ENCODE measurements at places on chromosomes 4 and X.
A peak's percentile ranks its signal among the peaks of the same experiment; 100 is the strongest.

DNA sequence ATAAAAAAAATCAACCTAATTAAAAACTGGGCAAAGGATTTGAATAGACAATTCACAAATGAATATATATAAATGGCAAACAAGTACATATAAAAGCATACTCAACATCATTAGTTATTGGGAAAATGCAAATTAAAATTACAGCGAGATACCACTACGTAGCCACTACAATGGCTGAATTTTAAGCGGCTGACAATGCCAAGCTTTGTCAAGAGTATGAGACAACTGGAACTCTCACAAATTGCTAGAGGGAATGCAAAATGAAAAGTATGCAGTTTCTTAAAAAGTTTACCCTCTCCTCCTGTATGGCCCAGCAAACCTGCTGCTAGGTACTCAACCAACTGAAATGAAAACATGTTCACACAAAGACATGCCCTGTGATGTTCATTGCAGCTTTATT, 34.8 kb downstream of the ZFP42 start:
- no peak for DNase-seq

DNA sequence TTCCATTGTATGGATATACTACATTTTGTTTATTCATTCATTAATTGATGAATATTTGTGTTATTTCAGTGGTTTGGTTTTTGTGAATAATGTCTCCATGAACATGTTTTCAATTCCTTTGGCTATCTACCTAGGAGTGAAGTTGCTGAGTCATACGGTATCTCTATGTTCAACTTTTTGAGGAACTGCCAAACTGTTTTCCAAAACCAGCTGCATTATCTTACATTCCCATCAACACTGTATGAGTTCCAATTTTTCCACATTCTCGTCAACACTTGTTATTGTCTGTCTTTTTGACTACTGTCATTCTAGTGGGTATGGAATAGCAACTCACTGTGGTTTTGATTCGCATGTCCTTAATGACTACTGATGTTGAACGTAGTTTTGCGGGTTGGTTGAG, 388.6 kb upstream of the MAGEB2 start:
- no peak for DNase-seq

DNA sequence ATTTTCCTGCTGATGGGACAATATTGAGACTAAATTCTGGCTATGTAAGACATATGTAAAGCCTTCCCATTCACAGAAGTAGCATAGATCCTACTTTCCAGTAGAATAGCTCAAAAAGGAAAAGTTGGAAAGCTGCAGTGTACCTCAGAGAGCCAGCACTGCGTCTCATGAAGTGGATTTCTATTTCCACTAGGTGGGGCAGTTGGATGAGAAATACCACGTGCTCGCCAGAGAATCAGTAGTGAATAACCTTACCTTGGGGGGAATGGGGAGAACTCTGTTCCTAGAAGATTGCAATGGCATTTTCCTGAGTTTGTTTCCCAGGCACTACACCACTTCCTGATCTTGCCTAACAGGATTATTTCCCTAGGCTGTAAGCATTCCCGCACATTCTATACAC, 907.1 kb downstream of the FSTL5 start:
- DNase-seq: no peak

GRCh38 chrX:72245461-72246089, 6.7 kb upstream of the ERCC6L start:
- peak; percentile 59 for DNase-seq

DNA sequence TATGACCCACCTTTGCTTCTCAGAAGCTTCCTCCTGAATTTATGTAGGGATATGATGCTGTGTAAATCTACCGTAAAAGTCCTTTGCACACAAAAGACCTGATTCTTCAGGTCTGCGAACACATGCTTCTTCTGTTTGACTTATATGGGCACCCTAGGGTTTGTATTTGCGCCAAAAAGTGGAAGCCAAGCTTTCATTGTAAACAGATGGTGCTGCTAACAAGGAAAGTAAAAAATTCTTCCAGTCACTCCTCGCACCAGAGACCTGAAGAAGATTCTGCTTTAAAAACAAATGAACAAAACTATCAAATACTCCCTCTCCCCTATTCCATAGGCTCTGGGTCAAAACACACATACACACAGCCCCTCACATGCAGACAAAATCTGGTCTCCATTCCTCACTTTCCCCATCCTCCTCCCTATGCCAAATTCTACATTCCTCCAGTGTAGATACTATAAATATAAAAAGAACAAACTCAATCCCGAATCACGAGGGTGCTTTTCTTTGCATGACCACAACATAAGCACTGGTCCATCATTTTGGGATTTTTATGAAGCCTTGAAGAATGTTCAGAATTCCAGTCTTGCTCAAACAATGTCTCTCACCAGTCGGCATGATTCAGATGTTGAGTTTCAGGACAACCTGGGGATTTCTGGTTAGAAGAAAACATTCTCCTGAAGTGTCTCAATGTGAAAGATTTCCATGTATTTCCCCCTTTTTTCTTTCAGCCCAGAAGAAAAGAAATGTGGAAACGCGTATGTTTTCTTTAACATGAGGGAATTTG, 125.1 kb downstream of the PALLD start:
- no peak for DNase-seq

DNA sequence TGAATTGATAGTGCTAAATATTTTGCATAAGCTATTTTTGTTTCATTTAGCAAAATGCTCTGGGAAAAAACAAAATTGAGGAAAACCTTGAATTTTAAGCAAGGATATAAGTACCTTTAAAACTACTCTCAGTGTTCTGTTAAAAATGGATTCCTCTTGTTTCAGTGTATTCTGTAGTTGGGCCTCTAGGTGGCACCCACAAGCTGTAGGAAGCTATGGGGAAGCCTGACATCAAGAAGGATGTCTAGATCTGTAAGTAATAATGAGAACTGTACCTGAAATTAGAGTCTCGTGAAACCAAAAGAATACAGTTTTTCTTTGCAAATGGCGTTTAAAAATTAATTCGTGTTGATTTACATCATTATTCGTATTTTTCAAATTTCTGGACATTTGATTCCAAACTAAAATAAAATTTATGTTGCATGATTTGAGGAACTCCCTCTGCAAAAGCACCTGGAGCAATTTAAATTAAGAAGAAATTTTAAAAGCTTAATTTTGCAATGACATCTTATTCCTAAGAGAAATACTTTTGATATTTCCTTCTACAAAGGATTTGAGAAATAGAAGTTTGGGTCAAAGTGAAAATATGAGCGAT, 51.2 kb downstream of the TMPRSS11E start:
- DNase-seq: peak; percentile 72

DNA sequence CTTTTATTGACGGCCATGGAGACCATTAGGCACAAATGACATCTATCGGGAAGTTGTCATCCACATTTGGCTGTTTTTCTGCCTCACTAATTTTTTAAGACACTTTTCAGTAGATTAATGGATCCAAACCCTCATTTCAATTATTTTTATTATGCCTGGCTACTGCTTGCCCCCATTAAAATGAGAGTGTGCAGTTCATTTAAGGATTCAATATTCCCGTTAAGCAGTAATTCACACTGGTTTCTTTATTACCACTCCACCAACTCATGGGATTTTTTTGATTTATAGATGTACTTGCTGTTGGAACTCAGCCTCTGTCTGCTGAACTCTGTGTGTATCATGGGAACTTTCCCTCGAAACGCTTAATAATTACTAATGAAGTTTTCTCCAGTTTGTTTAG, 291.8 kb upstream of the PRKX start:
- no peak for DNase-seq

DNA sequence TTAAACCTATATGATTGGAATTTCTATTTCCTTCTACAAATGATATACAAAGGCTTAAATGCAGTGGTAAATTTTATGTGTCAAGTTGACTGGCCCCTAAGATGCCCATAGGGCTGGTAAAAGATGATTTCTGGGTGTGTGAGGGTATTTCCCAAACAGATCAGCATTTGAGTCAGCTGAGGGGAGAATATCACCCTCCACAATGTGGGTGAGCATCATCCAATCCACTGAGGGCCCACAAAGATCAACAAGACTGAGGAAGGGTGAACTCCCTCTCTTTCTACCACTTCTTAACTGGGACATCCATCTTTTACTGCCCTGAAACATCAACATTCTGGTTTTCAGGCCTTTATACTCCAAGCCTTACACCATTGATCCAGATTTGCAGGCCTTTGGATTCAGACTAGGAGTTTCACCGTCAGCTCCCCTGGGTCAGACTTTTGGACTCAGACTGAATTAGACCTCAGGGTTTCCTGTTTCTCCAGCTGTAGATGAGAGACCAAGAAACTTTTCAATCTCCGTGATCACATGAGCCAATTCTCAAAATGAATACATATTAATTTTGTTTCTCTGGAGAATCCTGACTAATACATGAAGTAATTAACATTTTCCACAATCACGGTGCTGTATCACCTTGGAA, 1020.7 kb upstream of the SLIT2 start:
- no peak for DNase-seq

DNA sequence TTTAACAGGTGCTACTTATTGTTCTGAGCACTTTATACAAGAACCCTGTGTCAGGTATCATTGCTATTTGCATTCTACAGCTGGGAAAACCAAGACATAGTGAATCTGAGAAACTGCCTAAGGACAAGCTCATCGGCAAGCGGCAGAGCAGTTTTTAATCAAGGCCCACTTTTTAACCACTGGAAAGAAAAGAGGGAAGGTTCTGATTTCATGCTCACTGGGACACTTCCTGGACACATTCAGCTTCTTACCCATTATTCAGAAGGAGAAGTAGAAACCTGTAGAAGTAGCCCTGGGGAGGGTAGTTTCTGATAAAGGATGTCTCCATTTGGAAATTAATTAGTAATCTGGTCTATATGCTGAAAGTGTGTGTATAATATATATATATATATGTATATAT, 2.5 kb upstream of the LNX1 start:
- DNase-seq: no peak

DNA sequence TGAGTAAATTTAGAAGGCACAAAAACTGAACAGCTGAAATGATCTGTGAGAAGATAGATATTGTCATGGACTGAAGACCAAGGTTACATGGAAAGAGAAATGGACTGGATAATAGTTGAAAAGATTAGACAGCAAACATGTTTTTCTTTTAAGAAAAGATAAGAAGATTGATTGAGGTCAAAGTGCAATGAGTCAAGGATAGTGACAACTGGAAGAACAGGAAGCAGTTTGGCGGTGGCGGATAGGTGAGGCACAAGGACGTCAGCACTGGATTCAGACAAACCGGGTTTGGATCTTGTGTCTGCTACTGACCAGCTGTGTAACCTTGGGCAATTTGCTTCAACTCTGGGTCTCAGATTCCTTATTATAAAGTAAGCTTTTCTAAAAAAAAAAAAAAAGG, 2.0 kb upstream of the HPGD start:
- DNase-seq: no peak

DNA sequence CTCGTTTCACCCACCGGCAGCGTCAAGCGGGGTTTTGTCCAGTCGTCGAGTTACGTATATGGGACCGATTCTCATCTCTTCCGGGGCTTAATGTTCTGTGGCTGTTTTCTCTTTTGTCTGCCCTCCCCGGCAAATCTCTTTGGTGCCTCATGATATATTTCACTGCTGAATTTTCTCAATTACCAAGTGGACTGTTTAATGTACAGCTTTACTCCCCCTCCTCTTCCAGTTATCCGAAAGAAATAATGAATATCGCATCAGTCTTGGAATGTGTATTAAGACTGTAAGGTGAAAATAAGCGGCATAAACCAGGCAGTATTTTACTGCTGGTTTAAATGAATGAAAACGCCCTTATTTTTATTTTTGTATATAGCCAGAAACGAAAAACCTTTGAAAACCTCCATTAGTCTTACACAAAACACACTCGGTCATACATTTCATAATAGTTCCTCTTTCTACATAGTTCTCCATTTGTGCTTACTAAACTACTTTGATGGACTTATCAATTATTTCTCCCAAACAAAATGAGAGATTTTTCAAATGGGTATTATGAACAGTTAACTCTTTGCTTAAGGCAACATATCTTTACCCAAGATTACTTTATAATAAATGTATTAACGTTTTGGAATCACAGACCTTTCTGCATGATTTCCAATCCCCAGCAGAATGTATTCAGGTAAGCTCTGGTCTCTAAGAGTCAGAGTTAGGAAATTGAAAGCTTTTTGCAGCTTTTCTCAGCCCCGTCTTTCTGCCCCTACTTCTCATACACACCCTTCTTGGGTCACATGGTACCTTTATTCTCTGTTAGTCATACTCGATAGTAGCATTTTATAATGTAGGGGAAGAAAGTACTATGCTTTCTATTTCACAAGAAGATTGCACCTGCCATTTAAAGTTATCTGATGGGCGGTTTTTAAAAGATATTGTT, 979 bp downstream of the RP2 start:
- peak; percentile 13 for DNase-seq

GRCh38 chr4:113327494-113327893, 278.0 kb downstream of the ANK2 start:
- DNase-seq: no peak

DNA sequence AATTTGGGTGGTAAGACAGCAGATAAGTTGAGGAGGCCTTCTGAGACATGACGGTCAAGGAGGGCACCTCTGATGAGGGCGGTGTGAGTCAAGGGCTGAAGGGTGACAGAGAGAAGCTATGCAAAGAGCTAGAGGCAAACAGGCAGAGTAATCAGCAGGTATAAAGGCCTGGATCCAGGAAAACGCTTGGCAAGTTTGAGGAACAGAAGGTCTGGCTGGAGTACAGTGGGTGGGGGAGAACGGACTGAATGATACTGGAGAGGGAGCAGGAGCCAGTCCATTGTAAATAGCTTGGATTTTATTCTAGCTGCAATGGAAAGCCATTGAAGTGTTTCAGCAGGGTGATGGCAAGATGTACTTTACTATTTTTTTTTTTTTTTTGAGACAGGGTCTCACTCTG, 39.3 kb downstream of the RAB33B start:
- no peak for DNase-seq

DNA sequence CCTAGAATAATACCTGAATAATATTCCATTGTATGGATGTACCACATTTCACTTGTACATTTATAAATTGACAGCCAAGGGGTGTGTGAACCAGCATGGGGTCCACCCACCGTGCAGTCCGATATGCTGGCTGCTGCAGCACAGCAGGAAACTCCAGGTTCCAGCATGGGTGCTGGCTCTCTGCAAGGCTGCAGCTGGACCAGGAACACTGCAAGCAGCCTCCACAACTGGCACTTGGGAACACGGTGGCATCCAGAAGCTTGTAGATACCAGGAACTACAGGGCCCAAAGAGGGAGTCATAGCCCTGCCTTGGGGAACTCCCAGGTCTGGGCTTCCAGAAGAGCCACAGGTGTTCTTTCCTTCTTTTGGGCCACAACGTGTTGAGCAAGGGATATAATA, 91.2 kb downstream of the NXF2 start:
- no peak for DNase-seq

DNA sequence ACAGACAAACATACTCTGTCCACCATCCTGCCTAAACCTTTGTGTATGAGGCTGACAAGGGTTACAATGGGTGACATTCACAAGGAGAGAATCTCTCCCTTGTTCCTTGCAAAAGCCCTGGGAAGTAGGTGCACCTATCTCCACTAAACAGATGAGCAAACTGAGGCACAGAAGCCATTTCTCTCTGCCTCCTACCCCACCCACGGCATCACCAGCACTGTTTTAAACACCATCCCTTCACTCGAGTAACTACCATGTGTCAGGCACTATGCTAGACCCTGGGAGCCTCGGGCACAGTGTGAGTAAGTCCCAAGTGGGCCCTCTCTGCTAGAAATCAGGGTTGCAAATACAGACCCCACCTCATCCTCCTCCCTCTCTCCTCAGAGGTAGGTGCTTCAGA, 899 bp downstream of the LYAR start:
- DNase-seq: no peak
